ENCODE measurements at places on chromosomes 16 and 17.

DNA sequence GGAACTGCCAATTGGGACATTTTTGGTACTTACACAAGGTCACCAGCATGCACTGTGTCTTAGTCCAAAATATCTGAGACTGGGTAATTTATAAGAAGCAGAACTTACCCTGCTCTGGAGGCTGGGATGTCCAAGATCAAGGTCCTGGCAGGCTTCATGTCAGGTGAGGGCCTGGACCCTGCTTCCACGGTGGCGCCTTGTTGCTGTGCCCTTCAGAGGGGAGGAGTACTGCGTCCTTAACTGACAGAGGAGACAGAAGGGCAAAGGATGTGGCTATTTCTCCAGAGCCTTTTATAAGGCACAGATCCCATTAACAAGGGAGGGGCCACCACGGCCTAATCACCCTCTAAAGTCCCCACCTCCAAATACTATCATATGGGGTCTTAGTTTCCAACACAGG lies 178.9 kb downstream of the C16orf95 start:
- no peak for DNase-seq

DNA sequence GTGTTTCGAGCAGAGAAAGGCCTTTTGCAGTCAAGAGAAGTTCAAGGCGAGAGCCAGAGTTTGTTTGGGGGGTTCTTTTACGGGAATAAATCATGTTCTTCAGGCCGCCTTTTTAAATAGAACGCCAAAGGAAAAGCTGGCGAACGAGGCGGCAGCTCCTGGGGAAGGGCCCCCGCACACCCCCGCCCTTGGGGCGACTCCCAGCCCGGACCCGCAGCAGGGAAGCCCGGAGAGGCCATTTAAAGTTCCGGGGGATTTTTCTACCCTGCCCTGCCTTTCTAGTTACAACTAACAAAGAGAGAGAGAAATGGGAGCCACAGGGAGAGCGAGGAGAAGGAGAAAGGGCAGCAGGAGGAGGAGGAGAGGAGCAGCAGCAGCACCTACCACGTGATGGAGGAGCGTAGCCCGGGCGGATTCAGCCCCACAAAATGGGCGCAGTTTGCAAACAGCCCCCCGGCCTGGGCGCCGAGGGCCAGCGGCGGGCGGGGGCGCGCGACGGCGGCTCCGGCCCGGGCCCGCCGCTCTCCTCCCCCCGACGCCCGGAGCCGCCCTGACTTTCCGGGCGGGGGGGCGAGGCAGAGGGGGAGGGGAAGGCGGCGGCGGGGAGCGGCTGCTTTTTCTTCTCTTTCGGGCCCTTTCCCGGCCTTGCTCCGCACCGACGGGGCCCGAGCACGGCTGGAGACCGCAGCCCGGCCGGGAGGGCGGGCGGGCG lies 634 bp downstream of the KANSL1 start:
- peak; percentile 87 for DNase-seq

GRCh38 chr17:29433541-29433940 lies 43.4 kb downstream of the TAOK1 start:
- no peak for DNase-seq

DNA sequence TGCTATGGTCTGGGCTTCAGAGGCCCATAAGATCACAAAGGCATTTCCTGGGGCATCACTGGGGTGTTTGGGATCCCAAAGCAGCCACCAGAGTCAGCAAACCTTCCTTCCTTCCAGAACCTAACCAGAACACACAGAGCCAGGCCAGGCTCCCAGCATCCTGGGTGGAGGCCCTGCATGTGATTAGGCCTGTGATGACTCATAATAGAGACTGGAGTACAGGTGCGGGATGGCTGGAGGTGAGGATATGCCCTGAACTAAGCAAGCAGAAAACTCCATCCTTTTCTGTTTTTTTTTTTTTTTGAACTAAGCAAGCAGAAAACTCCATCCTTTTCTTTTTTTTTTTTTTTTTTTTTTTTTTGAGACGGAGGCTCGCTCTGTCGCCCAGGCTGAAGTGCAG lies 17.7 kb upstream of the GFOD2 start:
- DNase-seq: no peak

DNA sequence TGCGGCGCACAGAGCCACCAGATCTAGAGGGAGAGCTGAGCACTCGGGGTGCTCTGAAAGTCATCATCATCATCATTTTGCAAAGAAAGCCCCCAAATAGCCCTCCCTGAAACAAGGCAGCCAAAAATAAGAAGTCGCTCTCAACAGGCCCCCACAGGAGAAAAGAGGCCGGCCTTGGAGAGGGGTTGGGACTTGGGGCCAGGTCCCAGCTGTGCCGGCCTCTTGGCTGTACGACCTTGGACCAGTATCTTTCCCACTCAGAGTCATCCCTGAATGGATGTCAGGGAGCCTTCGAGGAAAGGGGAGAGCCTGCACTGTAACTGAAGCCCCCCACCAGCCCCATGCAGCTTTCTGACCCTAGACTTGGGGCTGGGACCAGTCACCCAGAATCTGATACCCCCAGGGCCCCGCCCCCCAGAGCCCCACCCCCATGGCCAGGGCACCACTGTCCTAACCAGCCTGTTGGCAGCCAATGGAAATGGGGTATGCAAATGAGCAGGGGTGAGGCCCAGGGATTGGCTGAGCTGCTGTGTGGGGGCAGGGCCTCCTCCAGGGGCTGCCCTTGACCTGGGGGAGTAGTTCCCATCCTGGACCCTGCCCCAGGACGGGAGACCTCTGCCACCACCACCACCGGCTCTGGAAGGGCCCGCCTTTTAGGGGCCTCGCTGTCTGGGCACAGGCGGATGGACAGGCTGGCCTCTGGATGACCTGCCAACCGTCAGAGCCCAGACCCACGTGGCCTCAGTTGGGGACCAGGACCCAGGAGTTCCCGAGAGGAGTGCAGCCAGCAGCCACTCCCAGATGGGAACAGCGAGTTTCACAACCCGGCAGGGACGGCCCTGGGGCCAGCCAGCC lies 15.4 kb downstream of the ZFPM1 start:
- DNase-seq: no peak

DNA sequence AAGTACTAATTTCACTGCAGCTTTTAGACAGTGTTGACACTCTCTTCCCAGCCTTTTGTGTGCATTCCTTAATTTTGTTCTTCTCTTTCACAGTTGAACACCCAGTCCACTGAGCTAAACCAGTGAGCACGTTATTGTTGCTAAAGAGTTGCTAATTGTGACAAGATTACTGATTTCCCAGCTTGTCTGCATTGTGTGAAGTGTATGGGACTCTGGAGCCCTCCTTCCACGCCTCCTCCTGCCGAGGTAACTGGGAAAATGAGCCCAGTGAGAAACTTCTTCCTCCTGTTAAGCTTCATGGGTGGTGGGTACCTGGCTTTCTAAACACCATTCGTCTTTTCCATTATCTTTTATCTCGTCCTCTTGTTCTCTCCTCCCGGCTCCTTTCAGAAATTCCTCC lies 29.8 kb upstream of the DNAH17 start:
- DNase-seq: no peak

DNA sequence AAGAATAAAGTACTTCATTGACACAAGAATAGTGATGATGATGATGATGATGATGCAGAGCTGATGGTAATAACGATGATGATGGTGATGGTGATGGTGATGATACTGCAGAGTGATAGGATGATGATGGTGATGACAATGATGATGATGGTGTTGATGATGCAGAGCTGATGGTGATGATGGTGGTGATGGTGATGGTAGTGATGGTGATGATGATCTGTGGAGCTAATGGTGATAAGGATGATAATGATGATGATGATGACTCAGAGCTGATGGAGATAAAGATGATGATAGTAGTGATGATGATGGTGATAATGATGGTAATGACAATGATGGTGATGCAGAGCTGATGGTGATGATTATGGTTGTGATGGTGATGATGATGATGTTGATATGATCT lies 448.1 kb downstream of the HS3ST4 start:
- no peak for DNase-seq

DNA sequence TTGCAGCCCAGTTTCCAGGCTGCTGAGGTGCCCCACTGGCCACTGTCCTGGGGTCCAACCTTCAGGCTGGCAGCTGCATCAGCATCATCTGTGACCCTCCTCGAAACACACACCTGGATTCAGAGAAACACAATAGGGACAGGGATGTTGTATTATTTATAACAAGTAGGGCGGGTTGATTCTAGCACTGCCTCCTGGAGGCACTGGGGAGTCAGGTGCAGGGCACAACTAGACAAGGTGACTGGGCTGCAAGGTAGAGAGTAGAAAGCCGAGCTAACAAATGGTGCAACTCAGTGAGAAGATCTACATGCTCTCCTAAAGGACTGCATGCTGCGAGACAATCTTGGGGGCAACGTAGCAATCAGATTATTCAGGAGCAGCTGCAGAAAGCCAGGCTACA lies 317.3 kb downstream of the SLC39A11 start:
- no peak for DNase-seq

DNA sequence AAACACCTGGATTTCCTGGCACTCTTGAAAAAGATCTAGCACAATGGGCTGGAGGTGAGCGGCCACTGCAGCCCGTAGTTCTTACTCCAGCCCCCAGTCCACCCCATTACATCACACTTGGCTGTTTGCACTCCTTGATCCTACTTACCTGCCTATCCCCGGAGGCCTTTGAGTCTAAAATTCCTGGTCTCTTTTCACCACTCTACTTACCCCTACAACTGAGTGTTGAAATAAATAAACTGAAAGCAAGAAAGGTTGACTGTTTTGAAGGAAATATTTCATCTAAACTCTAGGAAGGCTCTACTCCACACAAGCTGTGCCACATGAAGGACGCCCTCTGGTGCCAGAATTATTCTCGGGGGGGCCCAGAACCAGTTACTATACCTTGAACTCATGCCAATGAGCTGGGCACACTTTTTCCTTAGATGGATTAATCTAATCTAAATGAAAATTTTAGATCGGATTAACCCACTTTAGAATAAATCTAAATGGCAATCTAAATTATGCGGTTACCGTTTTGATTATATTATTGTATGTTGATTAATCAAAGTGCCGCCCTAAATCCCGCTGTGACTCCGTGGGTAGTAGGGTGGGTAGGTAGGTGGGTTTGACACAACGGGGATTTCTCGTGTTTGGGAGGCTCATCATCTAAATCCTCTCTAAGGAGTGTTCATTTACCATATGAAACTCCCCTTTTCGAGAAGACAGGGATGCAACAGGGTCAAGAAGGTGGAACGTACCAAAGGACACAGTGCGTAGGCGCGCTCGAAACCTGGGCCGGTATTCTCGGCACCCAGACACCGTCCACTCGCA lies 651 bp upstream of the EIF1 start:
- no peak for DNase-seq

- no peak for DNase-seq
These were observed 2.2 kb downstream of the WDR81 start for GRCh38 chr17:1726626-1727257.

DNA sequence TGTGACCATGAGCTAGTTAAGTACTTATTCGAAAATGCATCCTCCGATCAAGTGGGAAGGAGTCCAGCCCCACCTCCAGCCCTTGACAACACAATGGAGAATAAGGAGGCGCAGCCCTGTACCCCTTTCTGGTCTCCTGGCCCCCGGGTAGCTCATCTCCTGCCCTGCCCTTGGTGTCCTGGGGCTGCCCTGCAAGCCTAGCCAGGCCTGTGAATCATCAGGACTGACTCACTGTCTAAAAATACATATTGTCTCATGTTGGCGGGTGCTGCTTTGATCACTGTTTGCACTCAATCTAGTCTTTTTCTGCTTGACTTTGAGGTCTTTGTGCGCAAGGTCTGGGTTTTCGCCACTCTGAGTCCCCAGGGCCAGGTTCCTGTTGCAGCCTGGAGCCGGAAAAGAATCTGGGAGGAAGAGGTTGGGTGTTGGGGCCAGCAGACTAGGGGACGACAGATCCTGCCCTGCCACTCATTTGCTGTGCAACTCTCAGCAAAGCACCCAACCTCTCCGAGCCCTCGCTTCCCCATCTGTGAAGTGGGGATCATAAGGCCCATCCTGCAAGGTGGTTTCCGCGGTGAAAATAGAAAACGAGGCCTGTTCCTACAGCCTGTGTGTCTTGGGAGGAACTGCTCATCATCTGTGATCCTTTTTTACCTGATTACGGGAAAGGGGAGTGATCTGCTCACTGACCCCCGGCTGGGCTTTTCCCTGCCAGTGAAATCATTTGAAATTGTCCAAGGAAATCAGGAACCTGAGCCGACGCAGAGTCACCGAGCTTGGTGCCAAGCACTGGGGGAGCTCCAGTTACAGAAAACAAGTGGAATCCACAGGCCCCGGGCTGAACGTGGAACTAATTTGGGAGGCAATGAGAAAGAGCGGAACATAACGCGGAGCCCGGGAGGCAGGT lies 230.4 kb downstream of the PARN start:
- DNase-seq: no peak

GRCh38 chr16:17377360-17378324 lies 93.1 kb downstream of the XYLT1 start:
- DNase-seq: no peak

DNA sequence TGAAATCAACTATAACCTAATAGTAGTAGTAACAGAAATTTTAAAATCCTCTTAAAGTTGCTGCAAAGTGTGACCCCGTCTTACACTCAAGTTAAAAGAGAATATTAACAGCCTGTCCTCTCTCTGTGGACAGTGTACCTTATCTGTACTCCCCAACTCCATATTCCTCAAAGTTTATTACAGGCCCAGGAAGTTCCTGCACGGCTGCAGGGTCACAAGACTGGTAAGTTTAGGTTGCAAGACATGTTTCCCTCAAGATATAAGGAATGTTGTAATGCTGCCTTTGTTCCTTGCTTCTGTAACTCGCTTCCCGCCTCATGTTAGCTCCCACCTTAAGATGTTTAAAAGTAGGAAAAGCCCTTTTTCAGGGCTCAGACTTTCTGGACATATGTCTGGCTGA lies 72.2 kb downstream of the ITFG1 start:
- DNase-seq: no peak

- peak; percentile 14 for DNase-seq
These were observed 53.1 kb upstream of the ABCC11 start for GRCh38 chr16:48300391-48300856.

GRCh38 chr17:81582749-81583148 lies 30.6 kb upstream of the FAAP100 start:
- DNase-seq: no peak

DNA sequence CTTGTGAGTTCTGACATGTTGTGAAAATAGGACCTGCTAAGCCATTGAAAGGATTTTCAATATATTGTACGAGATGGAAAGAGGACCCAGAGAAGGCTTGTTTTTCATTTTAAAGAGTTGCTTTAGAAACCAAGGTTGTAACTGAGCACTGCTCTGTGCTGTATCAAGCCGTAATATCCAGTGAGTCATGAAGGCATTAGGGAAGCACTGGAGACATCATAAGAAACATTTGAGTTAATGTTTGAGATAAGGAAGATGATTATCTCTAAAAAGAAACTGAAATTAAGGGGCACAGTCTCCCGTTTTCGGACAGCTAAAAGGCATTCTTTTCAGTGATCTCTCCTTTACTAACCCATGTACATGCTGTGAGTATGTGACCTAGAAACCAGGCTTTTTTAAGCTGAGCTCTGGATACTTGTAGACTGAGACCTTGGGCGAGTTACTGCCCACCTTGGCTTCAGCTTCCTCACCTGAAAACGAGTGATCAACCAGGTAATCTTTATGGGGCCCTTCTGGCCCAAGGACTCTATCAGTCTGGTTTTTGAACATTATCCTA lies 149.2 kb upstream of the TBX2 start:
- no peak for DNase-seq

Data from NCI-H2107 (cell line).